BJ (cell line): ENCODE measurements at places on chromosomes 7 and 10. TPM values are rescaled to one million over a fixed set of nuclear protein-coding genes. Genes with fewer than 3 reads are reported as not detected.

The PDK4 gene
- polyA plus RNA-seq: 0.05 and 0.18 TPM in 2 replicates

The GPER1 gene
- polyA plus RNA-seq: 2.1 and 3.1 TPM in 2 replicates

The COX15 gene
- polyA plus RNA-seq: 16.3 and 19.3 TPM in 2 replicates

The PNLIPRP1 gene
- not detected in 2 replicates for polyA plus RNA-seq

The MAGI2 gene
- 0.81 and 1.2 TPM in 2 replicates for polyA plus RNA-seq

The RPS24 gene
- 967 and 3,268 TPM in 2 replicates for polyA plus RNA-seq

The KCP gene
- polyA plus RNA-seq: 0.02 TPM in 1 of 2 replicates, not detected in the other

The PRSS1 gene
- not detected in 2 replicates for polyA plus RNA-seq

GRCh38 chr10:101487399-101487798, 100.7 kb downstream of the POLL start:
- DNase-seq: no peak

DNA sequence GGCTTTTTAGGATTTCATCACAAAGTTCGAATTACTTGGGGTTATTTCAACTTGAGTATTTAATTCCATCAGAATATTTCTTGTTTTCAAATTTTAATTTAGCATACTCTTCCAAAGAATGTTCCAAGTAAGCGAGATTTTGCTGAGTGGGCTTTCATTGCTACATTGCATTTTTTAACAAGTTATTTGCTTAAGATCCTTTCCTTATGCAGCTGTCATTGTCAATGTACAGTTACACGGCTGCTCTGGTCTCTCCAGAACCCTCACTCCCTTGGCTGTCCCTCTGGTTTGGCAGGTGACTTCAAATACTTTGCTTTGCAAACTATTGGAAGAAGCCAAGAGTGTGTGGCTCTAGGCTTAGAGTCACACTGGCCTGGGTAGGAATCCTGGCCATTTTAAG, 80.0 kb downstream of the CFAP58 start:
- DNase-seq: no peak

GRCh38 chr10:101961591-101962498, 94.1 kb downstream of the ARMH3 start:
- no peak for DNase-seq

DNA sequence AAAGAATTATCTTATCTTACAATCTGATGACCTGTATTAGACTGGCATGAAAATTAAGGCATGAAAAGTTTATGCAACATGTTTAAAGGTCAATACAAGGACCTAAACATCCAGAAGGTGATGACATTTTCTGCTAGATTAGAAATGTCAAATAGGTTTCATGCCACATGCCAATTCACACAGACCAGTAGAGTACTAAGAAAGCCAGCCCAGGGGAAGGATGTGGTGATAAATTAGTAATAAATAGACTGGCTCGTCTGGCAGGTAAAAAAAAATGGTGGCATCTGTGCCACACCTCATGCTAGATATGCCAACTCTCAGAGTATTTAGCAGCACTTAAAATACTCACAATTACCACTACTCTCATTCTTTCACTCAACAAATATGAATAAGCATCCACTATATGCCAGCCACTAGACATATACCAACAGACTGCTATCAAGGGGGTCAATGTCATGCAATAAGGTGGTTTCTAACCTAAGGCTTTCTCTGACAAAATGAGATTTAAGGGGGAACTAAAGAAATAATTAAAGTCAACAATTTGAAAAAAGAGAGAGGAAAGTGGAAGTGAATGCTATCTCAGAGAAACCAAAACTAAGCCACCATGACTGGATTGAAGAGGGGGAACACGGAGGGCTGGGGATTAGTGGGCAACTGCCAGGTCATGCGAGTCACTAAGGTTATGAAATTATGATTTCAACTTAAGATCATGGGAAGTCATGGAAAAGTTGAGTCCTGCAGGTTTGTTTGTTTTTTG, 83.5 kb downstream of the SGMS1 start:
- no peak for DNase-seq

GRCh38 chr10:30254926-30255325, 94.2 kb downstream of the MTPAP start:
- no peak for DNase-seq

GRCh38 chr10:84846658-84847316, 518.4 kb downstream of the CCSER2 start:
- no peak for DNase-seq

- DNase-seq: no peak
Observed at GRCh38 chr10:123140983-123141390, 5.2 kb downstream of the HMX3 start.

DNA sequence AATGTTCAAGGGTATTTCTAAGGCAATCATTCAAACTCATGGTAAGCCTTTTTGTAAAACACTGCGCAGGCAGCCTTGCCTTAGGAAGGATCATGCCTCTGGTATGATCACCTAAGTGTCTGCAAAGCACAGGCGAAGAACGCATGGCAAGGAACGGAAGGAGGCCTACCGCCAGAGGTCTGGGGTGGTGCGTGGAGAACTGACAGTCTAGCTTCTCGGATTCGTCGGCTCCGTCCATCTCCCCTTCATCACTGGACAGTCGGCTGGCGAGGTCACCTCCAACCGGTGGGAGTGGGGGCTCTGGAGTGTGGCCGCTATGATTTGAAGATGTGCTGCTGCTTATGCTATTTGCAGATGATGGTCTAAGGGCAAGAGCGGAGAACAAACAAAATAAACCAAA, 42.6 kb upstream of the EFCAB10 start:
- no peak for DNase-seq

DNA sequence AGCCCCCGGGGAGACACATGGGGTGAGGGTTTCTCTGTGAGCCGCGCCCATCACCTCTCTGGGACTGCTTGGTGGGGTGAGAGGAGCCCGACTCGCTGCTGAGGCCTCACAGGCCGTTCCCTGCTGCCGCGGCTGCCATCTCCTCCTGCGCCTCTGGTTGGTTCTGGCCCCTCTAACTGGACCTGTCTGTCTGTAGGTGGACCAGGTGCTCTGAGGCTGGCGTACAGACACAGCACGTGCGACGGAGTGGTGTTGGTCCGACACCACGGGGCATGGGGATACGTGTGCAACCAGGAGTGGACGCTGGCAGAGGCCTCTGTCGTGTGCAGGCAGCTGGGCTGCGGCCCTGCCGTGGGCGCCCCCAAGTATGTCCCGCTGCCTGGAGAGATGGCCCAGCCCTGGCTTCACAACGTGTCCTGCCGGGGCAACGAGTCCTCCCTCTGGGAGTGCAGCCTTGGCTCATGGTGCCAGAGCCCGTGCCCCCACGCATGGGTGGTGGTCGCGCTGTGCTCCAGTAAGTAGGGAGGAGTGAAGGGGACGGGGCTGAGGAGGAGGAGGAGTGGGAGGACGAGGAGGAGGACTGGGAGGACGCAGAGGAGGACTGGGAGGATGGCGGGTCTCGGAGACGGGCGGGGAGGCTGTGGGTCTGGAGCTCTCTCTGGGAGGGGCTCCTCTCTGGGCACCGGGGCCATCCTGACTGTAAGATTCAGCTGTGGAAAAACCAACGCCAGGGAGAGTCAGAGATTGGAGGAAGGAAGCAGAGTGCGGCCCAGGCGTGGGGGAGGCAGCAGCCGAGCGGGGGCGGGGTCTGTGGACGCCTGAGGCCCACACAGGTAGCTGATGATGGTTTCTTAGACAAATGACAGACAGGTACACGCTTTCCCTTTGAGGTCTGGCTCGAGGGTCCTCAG, 2.6 kb downstream of the SCART1 start:
- no peak for DNase-seq

GRCh38 chr10:72276013-72276387, 2.3 kb downstream of the DDIT4 start:
- DNase-seq: no peak

GRCh38 chr10:113479346-113480080, 73.3 kb upstream of the HABP2 start:
- no peak for DNase-seq

- DNase-seq: no peak
Observed at GRCh38 chr10:35368485-35369048, 32.3 kb downstream of the CCNY start.

DNA sequence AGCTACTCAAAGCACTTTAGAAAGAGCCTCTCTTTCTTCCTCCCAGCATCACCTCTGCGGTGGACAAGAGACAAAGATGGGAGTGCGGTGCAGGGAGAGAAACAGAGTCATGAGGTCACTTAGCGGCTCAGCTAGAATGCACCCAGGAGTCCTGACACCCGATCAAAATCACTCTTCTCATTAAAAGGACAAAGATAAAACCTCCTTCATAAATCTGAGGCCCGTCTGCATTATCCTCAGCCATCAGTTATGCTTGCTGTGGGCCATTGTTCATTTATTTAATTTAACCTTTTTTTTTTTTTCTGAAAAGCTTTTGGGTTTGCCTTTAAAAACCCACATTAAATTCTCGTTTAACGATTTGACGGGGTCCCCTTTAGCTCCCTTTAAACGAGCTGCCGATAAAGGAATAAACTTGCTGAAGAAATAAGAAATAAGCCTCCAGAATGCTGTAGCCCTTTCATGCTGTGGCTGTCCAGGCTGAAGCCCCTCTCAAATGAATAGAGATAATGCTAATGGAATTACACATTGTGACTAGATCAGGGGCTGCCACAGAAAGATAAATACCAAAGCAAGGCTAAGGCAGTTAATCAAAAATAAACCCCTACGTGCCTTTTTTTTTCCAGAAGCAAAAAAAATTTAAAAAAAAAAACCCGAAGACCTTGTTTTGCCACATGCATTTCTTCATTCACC, 16.1 kb upstream of the PLXNA4 start:
- no peak for DNase-seq

- DNase-seq: no peak
Observed at GRCh38 chr10:60031664-60032063, 125.3 kb upstream of the CCDC6 start.

DNA sequence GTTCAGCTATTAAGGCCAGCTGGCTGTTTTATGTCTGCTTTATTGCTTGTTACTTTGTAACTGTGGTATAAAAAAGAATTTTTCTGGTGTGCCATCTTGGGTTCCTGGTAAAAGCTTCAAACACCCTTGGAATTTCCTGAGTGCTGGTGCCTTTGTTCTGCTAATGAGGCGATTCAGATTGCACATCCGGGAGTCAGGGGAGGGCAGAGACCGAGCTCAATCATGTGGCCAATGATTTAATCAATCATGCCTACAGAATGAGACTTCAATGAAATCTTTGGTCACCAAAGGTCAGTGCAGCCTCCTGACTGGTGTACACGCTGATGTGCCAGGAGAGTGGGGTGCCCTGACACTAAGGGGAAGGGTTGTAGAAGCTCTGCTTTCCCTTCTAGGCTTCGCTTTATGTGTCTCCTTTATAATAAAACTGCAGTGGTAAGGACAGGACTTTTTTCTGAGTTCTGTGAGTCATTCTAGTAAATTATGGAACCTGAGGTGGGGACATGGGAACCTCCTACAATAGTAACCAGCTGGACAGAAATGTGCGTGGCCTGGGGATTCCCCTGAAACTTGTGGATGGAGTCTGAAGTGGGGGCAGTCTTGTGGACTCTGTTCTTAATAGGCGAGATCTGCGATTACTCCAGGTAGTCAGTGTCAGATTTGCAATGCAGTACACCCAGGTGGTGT, 69.4 kb upstream of the OGDHL start:
- peak; percentile 9 for DNase-seq

- no peak for DNase-seq
Observed at GRCh38 chr10:78648256-78648860, 420.4 kb upstream of the ZMIZ1 start.

GRCh38 chr10:43042503-43043341, 34.1 kb upstream of the RET start:
- no peak for DNase-seq

- DNase-seq: no peak
Observed at GRCh38 chr7:98348726-98349474, 52.0 kb downstream of the BAIAP2L1 start.

- DNase-seq: peak; percentile 35
Observed at GRCh38 chr10:50917486-50917885, 32.1 kb upstream of the A1CF start.

DNA sequence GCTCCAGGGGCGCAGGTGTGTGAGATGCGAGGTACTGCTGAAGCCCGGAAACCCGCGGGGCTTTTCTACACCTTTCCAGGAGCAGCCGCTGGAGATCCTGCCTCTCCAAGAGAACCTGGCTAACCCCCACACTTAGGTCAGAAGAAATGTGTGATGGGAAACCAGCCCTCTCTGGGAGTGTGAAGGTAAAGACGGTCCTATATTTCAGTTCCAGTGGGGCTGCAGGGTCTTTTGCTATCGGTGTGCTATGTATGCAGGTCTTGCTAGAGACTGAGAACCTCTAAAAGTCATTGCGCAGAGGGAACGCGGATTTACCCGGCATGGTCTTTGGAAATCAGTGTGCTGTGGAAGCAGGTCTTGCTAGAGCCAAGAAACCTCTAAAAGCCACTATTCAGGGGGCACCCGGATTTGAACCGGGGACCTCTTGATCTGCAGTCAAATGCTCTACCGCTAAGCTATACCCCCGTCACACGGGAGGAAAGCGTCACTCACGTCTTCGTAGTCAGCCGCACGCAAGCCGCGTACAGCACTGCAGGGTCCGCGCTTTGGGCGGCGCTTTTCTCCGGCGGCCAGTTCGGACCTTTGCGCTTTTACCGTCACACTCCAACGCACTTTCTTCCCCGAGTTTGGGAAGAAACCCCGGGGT, 46.0 kb downstream of the ZNF777 start:
- DNase-seq: peak; percentile 19

DNA sequence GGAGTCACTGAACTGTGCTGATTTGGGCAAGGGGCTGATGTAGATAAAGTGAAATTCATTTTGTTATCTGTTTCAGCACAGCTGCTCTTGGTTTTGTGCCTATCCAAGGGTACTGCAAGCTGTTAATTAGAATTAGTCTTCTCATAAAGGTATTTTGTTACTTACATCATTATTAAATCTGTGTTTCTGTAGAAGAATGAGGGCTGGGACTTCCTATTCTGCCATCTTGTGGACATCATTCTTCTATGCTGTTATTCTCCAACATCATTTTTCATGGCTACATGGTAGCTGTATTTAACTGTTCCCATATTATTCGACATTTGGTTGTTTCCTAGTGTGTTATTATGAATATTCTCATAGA, 76.2 kb upstream of the CCDC71L start:
- DNase-seq: no peak

- peak; percentile 93 for DNase-seq
Observed at GRCh38 chr10:17787087-17787961, 21.8 kb upstream of the MRC1 start.

DNA sequence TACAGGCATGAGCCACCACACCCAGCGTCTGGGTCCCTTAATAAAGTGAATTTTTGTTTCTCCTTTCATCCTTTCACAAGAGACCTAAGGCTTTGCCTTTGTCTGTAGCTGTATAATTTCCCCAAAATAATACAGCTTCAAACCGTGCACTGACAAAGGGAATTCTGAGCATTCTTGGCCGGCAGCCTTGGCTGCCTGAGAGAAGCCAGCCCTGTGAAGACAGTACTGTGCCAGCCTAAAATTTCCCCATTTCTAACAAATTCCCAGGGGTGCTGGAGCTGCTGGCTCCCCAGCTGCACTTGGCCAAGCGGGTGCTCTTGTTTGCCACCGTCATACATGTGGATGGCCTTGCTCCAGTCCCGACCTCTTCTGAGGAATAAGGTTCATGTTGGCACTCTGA, 106.2 kb downstream of the ZMYND11 start:
- no peak for DNase-seq

DNA sequence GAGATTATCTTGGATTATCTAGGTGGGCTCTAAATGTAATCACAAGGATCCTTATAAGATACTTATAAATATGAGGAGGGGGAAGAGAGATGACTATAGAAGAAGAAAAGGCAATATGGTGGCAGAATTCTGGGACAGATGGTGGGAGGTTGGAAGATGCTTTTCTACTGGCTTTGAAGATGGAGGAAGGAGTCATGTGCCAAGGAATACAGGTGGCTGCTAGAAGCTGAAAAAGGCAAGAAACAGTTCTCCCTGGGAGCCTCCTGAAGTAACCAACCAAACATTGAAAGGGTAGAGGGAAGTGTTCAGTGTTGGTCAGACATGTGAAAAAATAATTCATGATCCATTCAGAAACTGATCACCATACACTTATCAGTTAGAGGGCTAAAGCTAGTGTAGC, 213.3 kb downstream of the WDR11 start:
- DNase-seq: no peak

GRCh38 chr10:103514244-103514643, 20.7 kb downstream of the NEURL1 start:
- no peak for DNase-seq
